ENCODE measurements at places on chromosomes 16 and 17.

DNA sequence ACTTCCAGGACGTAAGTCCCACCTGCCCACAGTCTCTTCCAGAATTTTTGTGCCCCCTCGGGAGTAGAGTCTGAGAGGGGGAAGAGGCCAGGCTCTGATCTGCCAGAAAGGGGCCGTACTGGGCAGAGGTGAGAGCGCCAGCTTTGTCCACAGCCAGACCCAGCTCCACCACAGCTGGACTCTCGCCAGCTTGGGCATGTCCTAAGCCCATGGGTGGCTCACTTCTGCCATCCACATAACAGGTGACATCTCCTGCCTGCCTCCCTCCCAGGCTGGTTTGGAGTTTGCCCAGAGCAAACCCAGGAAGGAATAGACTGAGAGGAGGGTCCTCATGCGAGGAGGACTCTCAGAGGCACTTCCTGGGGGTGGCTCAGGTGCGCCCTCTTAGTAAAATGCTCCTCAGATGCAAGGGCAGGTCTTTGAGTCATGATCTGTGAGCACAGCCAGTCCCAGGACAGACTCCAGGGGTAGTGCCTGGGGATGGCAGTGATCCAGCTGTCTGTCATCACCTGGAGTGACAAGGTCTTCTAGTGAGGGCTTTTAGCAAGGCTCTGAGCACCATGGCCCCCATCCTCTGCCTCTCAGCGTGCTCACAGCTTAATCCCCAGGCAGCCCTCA lies 89.2 kb downstream of the AMFR start:
- no peak for DNase-seq

GRCh38 chr16:23863511-23864422 lies 28.0 kb downstream of the PRKCB start:
- DNase-seq = no peak

- DNase-seq = peak; percentile 15
Observed at GRCh38 chr17:75557075-75557851, 30.3 kb upstream of the MYO15B start.

- DNase-seq = no peak
Observed at GRCh38 chr17:63477480-63478440, 899 bp downstream of the ACE start.

DNA sequence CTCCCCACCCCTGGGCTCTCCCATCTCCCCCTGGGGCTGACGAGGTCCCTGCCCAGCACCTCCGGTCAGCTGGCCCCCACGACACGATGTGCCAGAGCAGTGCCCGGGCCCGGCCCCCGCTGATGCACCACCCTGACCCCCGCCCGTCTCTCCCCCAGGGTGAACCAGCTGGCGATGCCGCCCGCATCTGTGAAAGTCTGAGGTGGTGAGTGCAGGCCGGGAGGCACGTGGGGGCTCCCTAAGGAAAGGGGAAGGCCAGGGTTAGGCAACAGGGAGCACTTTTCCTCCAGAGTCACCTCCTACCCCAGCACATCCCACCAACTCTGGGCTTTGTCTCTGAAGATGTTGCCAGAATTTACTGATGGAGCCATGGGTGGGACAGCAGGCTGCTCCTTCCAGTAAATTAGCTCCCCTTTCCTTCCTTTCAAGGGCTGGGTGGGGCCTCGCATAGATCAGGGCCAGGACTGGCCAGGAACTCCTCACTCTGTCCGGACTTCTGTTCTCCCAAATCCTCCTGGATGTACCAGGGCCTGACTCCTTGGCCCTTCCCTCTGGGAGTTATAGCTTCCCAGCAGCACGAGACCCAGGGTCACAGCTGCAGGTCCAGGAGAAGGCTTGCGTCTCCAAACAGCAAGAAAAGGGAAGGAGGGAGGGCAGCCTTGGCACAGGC lies 18.3 kb downstream of the MYBBP1A start:
- no peak for DNase-seq

GRCh38 chr17:60573236-60574051 lies 26.5 kb upstream of the PPM1D start:
- DNase-seq = peak; percentile 52

DNA sequence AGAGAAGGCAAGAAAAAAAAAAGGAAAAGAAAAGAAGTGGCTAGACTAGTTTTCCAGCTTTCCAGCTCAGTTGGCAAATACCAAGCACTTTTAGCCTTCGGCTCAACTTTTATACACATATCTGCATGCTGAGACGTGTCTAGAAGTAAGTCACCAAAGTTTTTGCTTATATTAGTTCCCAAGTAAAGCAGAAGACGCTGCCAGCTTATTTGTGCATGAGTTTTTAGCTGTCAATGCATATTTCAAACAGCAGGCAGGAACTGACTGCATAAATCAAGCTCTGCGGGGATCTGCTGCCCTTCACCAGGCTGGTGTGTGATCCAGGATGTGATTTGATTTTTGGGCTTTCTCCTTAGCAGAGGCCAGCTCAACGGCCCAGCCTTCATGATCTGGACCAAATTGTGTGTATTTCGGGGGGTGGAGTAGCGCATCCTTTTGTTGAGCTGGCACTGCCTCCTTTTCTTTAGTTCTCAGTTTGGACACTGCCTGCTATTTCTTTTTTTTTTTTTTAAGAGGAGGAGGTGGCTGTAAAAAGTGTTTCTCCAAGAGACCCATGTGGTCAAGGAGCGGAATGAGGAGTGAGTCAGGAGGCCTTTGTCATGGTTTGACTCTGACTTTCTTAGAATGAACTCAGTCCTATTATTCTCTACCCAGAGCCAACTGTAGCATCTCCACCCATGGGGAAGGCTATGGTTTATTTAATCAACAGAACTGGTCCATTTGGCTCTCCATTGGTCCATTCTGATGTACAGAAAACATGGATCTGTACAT lies 162.6 kb upstream of the XYLT1 start:
- DNase-seq = no peak

- DNase-seq = no peak
Observed at GRCh38 chr17:11353601-11354000, 112.6 kb downstream of the SHISA6 start.

DNA sequence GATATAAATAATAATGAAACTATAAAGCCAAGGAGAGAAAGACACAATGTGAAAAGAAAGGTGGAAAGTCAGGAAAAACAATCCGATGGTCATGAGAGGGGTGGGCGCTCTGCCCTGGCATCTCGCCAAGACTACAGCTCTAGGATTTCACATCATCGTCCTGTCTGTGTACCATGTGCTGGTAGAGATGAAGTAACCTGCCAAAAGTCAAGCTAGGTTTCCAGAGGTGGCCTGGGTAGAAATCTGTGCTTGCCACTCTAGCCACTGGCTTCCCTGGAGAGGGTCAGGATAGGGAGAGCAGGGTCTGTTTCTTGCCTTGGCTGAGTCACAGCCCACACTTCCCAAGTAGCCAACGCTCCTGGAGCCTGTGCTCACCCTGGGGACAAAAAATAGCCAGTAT lies 31.0 kb upstream of the TRAP1 start:
- DNase-seq = no peak

DNA sequence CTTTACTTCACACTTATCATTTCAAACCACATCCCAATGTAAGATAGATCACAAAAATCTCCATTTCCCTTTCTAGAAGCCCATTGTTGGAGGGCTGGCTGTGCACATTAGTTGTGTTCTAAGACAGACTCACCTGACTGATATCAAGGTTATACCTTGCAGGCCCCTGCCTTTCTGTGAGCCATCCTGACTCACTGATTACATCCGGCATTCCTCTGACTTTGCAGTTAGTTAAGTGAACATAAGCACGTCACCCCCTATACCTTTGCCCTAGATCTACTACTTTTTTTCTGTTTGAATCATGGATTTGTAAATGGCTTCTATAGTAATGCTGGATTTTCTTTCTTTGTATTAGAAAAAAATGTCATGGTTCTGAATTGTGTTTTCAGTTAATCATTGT lies 78.3 kb downstream of the TANGO6 start:
- peak; percentile 51 for DNase-seq

DNA sequence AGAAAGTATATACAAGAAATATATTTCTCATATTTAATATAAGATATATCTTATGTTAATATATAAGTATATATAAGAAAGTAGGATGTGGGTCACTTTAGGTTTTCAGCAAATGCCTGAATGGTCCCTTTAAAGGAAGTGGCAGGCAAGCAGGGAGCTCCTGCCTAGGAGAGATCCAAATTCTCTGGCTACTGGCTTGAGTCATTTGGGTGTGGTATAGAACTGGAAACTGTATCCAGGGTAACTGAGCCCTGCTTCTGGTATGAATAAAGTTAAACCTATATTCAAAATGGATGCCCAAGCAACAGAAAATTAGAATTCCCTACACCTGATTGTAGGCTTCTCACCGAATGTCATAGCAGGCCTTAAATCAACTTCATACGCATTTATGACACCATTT lies 144.4 kb downstream of the ZNF18 start:
- DNase-seq = no peak

Data from astrocyte of the spinal cord (primary cell).